Left ventricle myocardium superior (tissue), 1 donor: ENCODE measurements at places on chromosomes 3 and 15. TPM values are rescaled to one million over a fixed set of nuclear protein-coding genes. Genes with fewer than 3 reads are reported as not detected.

MED12L gene
- 0.10 TPM for total RNA-seq

DAZL gene
- not detected for total RNA-seq

- no peak for DNase-seq
Measured at GRCh38 chr15:42471002-42471401, 19.9 kb downstream of the ZNF106 start.

GRCh38 chr15:51585986-51586385 is 36.6 kb downstream of the DMXL2 start:
- DNase-seq = no peak

SLC12A1 gene
- total RNA-seq = not detected

DNA sequence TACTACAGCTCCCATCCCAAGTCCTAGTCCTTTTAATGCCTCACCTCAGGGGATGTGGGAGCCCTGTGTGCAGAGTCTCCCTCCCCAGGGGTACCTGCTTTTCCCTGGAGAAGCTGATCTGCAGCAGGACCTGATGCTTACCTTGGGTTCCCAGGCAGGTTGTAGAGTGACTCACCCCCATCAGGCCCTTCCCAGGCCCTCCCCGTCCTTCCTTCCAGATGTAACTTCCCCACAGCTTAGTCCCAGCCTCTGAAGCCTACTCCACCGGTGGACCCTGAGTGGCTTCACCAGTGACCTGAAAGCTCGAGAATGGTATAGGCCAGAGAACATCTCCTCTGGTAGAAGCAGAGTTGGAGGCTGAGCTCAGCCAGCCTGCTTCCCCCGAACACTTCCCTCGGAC is 254.2 kb upstream of the STT3B start:
- no peak for DNase-seq

SLC6A20 gene
- not detected for total RNA-seq

ATP8B4 gene
- total RNA-seq = 3.1 TPM

GRCh38 chr3:127124120-127124519 is 68.8 kb upstream of the PRR23E start:
- no peak for DNase-seq

DNAH1 gene
- 2.3 TPM for total RNA-seq

CORO2B gene
- 5.9 TPM for total RNA-seq

GRCh38 chr3:117853923-117854668 is 1144.5 kb downstream of the TUSC7 start:
- no peak for DNase-seq

DNA sequence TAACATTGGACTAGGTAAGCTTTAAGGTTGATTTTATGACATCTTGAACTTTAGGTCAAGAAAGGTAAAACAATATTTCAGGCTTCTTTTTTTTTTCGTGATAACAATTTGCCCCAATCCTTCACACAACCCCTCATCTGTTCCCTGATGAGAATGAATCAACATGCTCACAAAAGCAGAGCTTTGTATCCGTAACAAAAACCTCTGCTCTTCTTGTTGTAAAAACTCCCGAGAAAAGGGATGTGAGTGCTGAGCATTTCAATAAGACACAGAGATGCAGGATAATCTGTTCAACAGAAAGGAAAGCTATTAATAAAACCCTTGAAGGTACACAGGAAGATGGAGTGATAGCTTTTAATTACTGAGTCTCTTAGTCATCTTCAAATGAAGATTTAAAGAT is 94.3 kb downstream of the RAD18 start:
- DNase-seq = no peak

SH2D7 gene
- total RNA-seq = not detected

DNA sequence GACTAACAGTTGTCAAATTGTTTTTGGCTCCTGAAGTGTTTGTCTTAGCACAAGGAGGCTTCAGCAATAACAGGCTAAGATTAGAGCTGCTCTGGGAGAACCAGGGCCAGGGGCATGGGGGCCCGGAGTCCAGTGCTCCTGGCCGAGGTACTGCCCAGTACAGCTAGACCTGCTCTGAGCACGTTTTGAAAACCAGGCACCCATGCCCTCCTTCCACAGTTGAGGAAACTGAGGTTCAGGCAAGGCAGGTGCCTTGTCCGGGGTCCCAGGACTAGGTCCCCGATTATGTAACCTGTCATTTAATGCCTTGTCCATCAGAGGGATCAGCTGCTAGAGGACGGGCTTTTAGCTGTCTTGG is 19.2 kb downstream of the KBTBD13 start:
- DNase-seq = no peak

RETNLB gene
- total RNA-seq = not detected

FEZF2 gene
- not detected for total RNA-seq

HTR3E gene
- not detected for total RNA-seq
